Left kidney (tissue), 8 donors: ENCODE measurements at places on chromosomes 6 and 20.

DNA sequence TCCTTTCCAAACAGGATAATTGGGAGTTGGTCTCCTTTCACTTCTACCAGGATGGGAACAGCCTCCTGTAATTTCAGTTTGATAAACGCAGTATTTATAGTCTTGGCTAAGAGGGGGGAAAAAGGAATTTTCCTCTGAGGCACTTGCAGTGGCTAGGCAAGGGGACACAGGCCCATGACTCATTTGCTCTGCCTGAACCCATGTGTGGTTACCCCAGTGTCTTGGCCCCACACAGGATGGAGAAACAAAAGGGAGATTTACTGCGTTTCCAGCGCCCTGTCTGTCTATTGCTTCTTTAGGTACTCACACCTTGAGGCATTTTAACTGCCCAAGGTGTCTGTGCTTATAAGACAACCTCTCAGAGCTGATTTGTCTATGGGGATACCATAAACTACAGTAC is 74.8 kb upstream of the NEDD9 start:
- DNase-seq: no peak

- DNase-seq: no peak
Observed at GRCh38 chr6:122412001-122412400, 12.5 kb downstream of the HSF2 start.

- no peak for DNase-seq
Observed at GRCh38 chr6:161374971-161375873, 101.4 kb upstream of the AGPAT4 start.

GRCh38 chr6:21110684-21111083 is 482.9 kb upstream of the SOX4 start:
- DNase-seq: no peak

- no peak for DNase-seq
Observed at GRCh38 chr20:17955302-17955701, 13.3 kb downstream of the SNX5 start.

- no peak for DNase-seq
Observed at GRCh38 chr6:158057213-158057987, 75.7 kb downstream of the SYNJ2 start.

DNA sequence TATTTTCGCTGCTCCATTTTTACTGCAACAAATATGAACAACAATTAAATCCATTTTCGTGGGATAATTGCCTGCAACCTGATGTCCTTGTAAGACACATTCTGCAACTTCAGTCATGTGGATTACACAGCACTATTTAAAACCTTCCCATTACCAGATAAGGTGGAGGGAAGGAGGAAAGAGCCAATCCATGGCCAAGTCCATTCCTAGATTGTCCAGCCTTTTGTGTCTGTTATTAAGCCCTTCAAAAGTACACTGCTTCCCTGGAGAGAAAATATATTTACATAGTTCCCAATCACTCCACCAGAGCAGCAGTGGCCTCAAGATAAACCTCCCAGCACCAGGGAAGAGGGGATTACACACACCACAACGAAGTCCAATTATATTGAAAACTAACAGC is 347.9 kb downstream of the CDH26 start:
- no peak for DNase-seq

- DNase-seq: no peak
Observed at GRCh38 chr6:153065222-153065621, 62.7 kb upstream of the MTRF1L start.
